ENCODE measurements at places on chromosomes 7 and 10.

DNA sequence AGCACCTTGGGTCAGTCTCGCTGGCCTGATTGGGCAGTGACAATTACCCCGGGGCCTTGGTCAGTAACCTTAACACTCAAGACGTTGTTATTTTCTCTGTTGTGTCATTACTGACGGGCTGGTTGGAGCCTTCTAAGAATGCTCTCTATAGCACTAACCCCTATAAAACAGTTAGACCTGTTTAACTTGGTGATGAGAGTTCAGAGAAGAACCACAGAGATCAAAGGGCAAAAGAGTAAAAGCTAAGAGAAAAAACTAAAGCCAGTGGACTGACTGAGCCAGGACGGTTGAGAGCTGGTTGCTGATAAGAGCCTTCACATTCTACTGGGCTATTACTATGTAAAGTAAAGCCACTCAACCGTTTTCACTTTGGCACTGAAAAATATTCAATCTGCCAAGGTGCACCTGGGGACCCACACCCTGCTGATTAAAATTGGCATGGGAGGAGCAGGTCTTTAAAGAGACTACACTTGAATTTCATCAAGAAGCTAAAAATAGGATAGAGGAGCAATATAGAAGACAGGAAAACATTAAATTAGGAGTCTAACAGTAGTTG lies 13.6 kb upstream of the ITGB1 start:
- DNase-seq: no peak

DNA sequence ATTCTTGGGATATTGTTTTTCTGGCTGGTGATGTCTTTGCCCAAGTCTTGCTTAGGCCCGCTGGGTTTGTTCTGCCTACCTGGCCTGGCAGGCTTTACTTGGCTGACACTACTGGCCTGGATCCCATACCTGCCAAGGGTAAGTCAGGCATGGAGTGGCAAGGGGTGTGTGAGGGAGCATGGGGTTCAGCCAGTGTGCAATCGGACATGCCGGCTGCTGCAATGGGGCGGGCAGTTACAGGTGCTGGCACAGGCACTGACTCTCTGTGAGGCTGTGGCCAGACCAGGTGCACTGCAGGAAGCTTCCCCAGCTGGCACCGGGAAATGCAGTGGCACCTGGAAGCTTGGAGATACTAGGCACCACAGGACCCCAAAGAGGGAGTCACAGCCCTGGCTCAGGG lies 168.4 kb downstream of the PON1 start:
- no peak for DNase-seq

GRCh38 chr7:139026551-139026950 lies 9.3 kb downstream of the ZC3HAV1L start:
- no peak for DNase-seq

DNA sequence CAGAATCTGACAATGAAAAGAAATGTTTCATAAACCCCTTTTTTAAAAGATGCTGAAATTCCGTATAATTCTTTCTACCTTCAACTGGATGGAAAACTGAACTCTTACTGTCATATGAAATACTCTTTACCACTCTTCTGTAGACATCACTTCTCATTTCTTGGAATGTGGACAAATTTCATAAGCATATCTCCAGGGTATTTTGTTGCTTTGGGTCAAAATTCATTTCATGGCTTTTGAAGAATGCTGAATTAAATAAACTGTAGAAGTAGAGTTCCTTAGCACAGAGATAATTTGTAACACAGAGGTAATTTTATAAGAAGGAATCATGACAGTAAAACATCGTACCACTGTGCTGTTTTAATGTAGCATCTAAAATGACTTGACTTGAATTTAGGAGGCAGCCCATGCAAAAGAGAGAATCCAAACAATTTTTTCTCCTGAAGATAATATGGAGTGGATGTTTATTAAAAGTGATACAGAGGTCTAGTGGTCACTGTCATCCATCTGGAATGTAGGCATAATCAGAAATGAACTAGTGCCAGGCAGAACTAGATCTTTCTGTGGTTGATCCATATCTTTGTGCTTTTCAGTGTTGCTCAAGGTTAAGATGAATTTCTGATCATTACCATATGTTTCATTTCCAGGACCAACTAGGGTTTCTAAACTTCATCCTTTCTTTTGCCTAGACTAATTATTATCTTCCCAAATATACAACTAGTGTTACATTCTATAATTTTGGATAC lies 492.0 kb downstream of the KIF20B start:
- DNase-seq: no peak

- no peak for DNase-seq
Measured at GRCh38 chr7:137454767-137455166, 111.2 kb upstream of the PTN start.

DNA sequence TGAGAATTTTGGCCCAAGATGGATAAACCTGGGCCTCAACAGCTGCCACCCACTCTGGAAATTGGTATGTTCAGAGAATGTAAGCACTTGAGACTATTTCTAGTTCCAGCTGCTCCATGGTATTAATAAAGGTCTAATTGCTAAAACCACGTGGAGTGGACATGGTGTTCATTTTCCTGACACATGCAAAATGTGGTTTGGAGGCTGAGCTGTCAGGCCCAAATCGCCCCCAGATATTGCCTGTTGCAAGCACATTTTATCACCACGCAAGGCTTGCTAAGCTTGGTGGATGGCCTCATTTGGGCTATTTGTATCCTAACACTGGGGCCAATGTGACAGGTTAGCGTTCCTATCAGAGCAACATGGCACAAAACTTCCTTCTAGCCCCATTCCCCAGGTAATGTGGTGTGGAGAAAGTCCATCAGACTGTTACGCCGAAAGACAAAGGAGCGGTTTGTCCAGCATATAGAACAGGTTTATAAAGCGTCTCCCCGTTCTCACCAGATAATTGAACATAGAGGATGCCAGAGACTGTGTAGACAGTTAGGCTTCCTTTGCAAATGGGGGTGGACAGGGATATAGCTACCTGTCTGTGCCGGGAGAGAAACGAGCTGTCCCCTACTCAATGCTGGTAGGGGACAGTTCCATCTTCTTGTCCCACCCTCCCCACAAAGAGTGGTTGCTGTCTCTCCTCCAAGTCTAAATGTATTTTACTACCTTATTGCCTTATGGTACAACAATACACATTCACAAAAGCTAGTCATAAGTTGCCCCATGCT lies 78.0 kb upstream of the ANKRD1 start:
- no peak for DNase-seq

- no peak for DNase-seq
Measured at GRCh38 chr10:17241611-17242333, 13.7 kb downstream of the VIM start.

GRCh38 chr10:35236739-35237138 lies 99.6 kb upstream of the CCNY start:
- no peak for DNase-seq

Data from activated CD8-positive, alpha-beta memory T cell treated with anti-CD3 and anti-CD28 coated beads for 1 hour (primary cell).